D721Med (cell line): ENCODE measurements at places on chromosomes 3 and 15.

DNA sequence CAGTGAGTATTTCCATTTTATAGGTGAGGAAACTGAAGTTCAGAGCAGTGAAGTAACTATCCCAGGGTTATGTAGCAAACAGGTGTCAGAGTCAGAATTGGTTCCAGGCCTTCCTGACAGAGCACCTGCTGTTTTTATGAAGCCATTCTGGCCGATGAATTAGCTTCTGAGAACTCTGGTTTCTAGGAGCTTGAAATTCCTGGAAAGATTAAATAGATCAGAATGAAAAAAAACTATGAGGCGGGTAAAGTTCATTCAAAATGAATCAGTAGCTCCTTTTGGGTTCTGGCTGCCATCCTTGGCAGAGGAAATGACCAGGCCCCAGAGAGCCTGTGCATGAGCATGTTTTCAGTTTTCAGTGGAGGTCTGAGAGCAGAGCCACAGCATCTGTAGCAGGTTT, 59.3 kb upstream of the CFAP161 start:
- DNase-seq, result no peak

GRCh38 chr3:132654721-132655120, 4.9 kb downstream of the ACAD11 start:
- no peak for DNase-seq

- DNase-seq, result no peak
Observed at GRCh38 chr3:33860373-33861050, 62.1 kb downstream of the PDCD6IP start.

- no peak for DNase-seq
Observed at GRCh38 chr3:39327746-39328349, 1.7 kb upstream of the CCR8 start.

DNA sequence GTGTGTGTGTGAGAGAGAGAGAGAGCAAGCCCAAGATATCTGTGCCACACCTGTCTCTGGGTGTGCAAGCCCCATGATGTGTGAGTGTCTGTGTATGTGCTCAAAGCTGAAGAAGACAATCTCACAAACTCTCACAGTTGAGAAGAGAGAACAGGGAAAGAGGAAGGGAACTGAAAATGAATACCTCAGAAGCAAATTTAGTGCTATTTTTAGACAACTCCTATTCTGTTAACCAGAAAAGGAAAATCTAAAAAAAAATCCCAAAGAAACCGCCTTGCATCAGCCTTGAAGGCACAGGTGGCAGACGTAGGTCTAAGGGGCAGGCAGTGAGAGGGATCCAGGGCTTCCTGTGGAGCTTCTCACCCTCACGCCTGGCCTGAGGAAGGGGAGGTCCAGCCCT, 47.8 kb downstream of the ATP2B2 start:
- DNase-seq, result no peak

- no peak for DNase-seq
Observed at GRCh38 chr15:50840520-50840919, 68.0 kb upstream of the AP4E1 start.

DNA sequence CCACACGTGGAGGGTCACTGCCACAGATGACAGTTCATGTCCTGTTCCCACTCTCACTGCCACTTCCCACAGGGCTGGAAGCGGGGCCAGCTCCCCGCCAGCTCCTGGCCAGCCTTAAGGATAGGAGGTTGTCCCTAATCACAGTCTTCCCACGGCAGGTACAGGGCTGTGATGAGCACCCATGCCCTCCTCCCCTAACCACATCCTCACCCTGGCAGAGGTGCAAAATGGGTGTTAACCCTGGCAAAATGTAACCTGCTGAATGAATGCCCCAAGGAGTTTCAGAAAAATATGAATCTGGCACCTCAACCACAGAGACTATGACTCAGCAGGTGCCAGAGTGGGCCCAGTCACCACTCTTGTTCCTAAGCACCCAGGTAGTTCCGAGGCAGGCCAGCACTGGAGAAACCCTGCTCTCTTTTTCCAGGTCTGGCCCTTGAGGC, 185.1 kb upstream of the TPM1 start:
- no peak for DNase-seq

DNA sequence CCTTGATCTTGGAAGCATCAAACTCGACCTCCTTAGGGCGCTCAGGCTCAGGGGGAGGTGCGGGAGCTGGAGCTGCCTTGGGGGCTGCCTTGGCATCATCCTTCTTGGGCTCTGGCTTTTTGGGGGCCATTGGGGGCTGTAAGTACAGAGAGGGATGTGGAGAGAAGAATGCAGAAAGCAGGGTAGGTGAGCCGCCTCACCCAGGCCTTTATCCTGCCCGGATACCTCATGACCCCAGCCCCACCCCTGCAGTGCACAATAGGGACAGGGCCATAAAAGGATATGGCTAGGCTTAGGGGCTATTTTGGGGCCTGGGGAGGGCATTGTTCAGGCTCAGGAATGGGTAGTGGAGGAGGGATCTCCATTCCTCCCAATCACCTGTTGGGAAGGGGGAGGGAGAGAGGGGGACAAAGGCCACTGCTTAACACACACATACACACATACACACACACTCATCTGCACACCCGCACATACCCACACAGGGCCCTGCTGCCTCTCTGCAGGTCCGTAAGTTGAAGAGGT, at the start of gene MYL3:
Gene MYL3, minus strand, starts transcription at position 184 of the 522 bp plus-strand sequence. Its CDS starts 54 bp downstream, at position 130.
- DNase-seq, result no peak

GRCh38 chr15:37101980-37102304, 1.6 kb upstream of the MEIS2 start:
- DNase-seq, result no peak

DNA sequence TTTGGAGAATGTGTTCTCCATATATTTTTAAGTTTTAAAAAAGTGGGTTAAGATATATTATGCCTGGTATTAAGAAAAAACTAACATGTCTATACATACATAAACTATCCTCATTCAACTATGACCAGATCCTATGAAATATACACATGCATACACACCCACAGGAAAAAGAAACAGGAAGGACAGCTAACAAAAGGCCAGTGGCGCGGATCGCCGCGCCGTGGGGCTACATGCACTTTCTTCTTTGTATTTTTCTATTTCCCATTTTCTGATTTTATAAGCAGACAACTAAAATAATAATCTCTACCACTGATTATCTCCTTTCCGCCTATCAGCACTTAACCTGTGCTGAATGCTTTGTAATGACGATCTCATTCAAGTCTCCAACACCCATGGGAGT, 160.1 kb downstream of the OR4M2 start:
- DNase-seq, result no peak

- no peak for DNase-seq
Observed at GRCh38 chr15:99167201-99167600, 62.3 kb downstream of the SYNM start.

DNA sequence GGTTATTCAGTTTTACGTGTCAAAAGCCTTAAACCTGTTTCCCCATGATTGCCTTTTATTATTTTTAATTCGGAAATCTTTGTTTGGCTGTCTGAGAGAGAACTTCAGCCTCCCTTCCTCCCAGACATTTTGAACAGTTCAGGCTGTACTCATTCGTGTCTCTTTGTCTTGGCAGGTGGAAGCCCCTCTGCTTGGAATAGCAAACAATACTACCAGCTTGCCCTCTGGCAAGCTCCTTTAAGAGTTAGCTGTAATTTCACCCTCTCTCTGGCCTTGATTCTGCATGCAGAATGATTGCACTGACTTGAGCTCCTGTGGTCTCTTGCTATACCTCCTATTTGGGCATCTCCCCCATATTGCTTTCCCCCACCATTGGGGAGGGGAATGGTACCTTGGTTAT, 11.7 kb downstream of the IGF1R start:
- no peak for DNase-seq

- no peak for DNase-seq
Observed at GRCh38 chr3:176208283-176208682, 989.0 kb downstream of the TBL1XR1 start.

GRCh38 chr15:100241572-100242482, 99.9 kb downstream of the ADAMTS17 start:
- DNase-seq, result no peak

- no peak for DNase-seq
Observed at GRCh38 chr3:178385280-178385952, 150.8 kb upstream of the KCNMB2 start.

GRCh38 chr3:111750278-111750884, 108.7 kb upstream of the PHLDB2 start:
- no peak for DNase-seq

DNA sequence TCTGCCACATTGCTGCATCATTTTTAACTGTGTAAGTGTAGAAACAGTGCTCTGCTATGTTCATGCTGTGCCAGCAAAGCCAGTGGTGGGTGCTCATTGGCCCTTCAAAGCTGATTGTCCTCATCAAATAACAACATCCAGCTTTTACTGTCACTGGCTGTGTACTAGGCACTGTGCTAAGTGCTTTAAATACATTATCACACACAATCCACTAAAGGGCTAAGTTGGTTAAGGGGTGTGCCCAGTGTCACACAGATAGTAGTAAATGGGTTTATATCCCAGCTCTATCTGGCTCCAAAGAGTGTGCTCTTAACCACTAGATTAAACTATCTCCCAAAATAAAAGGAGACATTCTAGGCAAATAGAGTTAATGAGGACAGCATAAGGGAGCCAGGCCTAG, 7.7 kb downstream of the TUBGCP4 start:
- DNase-seq, result no peak

- DNase-seq, result no peak
Observed at GRCh38 chr15:31398677-31399301, 72.2 kb downstream of the KLF13 start.

GRCh38 chr3:10357095-10357494, 36.2 kb upstream of the SEC13 start:
- DNase-seq, result no peak

DNA sequence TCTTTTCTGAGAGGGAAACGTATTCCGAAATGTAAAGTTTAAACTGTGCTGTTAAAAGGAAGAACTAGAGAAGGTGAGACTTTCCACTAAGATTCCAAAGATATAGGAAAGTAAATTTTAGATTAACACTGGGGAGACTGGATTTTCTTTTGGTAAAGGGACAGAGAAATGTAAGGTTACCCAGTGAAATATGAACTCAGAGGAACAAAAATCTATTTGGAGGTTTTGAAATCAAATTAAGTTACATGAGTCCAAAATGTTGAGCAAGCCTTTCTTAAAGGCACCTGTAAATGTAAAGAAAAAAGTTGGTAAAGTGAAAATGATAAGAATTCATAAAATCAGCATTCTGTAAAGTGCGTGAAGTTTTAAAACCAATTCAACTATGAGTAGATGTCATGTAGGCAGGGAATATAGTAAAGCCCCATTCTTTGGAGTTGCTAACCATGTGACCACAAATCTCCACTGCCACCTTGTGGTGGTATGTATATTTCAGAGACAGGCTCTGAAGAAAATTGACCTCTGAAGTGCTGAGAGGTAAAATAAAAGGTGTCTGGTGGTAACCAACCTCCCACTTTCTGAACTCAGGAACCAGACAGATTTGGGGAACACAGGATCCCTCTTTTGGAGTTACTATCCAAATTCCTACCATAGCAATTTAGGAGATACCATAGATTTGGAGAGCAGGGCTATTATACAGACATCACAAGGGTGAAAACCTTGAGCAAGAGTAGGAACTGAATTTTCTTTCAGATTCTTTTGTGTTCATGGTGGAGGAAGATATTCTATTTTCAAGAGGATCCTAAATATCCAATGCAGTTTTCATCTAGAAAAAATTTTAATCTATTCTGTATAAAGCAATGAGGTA, 215.3 kb downstream of the ROBO2 start:
- DNase-seq, result no peak

GRCh38 chr3:14201940-14202684, 23.5 kb downstream of the LSM3 start:
- no peak for DNase-seq

- DNase-seq, result no peak
Observed at GRCh38 chr3:148975696-148976095, 15.6 kb upstream of the GYG1 start.

DNA sequence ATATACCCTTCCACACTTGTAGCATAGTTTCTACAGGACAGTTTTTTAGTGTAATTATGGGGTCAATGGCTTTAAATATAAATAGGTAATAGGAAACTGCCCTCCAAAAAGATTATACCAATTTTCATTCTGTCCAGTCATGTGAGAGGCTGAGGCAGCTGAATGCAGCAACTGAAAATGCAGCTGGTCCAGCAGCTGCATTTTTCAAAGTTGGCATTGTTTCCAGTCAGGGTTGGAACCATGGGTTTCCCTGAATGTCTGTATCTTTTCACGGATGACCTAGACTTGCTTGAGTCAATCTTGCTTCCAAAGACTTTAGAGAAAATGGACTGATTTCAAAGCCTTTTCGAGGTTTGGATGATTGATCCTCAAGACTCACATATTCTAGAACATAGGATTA, 9.9 kb upstream of the KNL1 start:
- no peak for DNase-seq

- DNase-seq, result no peak
Observed at GRCh38 chr3:114452256-114452655, 158.4 kb downstream of the TIGIT start.

- no peak for DNase-seq
Observed at GRCh38 chr3:56771376-56771775, 30.4 kb downstream of the ARHGEF3 start.

DNA sequence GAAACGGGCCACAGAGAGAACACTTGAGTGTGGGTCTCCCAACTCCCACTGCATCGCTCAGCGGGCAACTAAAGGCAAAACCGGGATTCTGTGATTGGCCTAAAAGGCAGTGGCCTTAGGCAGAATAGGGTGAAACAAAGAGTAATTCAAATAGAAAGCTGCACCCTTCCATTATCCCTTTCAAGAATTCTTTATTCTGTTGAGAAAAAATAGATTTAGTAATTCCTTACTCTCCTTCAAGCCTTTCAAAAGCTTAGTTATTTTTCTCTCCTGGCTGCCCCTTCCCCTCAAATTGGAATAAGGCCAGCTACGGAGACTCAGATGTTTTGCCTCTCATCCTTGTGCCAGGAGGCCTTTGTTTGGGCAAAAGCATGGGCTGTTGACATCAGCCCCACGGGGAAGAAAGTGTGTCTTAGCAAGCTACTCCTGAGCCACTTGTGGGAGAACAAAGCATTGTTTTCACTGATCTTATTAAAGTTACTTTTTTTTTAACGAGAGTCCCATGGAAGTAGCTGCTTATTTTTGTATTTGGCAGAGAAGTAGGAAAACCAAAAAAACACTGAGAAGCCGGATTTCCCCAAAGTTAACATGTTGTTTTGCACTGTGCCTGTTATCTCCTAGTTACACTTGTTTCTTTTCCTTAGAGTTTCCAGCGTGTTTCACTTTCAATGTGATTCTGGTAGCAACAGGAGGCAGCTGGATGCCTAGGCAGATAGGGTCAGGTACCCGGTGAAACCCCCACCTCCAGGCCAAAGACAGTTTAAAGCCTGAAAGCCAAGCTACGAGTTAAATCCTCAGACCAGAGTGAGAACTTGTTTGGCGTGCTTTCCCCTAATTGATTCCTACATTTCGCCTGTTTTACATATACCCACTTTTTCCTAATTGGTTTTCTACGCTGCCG, 2.2 kb downstream of the ST6GAL1 start:
- DNase-seq, result no peak

- no peak for DNase-seq
Observed at GRCh38 chr3:134337511-134338200, 36.6 kb downstream of the AMOTL2 start.

DNA sequence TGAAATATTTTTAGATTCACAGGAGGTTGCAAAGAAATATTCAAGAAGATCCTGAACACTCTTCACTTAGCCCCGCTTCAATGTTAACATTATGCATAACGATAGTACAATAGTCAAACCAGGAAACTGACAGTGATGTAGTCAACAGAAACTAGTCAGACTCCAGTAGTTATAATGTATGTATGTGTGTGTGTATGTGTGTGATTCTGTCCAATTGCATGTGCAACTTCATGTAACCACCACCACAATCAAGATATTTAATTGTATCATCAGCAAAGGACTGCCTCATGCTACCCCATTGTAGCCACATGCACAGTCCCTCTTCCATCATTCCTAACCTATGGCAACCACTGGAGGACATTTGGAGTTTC, 77.9 kb downstream of the APBA2 start:
- no peak for DNase-seq
